Activated CD8-positive, alpha-beta memory T cell treated with anti-CD3 and anti-CD28 coated beads, Interleukin-2, amount 10 ng/mL, durations not matched to agents 7 days and 5 days (primary cell): ENCODE measurements at places on chromosomes 2 and 18. TPM values are rescaled to one million over a fixed set of nuclear protein-coding genes. Genes with fewer than 3 reads are reported as not detected.

The SERPINB12 gene
- not detected for total RNA-seq

The ATP6V1C2 gene
- total RNA-seq = not detected

DNA sequence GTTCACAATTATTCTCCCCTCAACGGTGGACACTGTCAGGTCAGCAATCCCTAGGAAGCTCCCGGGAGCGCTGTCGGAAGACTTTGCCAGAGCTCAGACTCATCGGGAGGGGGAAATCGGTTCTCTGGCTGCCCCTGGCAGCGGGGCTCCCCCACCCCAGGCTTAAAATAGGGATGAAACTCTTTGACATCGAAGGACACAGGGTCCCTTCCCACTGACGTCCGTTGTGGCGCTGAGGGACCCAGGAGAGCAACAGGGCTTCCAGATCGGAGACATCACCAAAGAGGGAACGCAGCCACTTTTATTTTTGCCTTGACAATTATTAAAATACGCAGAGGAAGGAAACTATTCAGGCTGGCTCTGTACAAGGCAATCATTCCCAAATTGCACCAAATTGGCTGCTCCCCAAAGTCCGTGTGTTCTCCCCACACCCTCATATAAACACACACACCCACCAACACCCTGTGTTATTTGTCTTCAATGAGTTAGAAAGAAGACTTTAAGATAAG lies 249.0 kb downstream of the CDH20 start:
- no peak for DNase-seq

DNA sequence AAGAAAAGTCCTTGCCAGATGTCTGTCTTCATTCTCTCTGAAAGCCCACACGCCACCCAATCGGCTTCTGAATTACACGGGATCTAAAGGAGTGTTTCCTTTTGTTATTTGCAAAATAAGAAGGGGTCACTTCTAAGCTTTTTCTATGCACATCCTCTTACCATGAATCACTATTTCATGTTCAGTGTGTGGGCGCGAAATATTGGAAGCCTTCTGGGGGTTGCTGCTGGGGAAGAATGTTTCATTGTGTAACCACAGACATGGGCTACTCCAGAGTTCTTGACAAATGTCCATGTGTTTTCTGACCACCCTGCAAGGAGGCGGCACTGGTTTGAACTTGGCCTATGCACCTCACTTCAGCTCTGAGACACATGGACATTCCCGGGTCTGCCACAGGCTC lies 133.6 kb upstream of the APCDD1 start:
- DNase-seq = no peak

- DNase-seq = no peak
Observed at GRCh38 chr2:200298816-200299215, 7.7 kb upstream of the SPATS2L start.
